Neural crest cell (in vitro differentiated cells): ENCODE measurements at places on chromosomes 16 and 17. TPM values are rescaled to one million over a fixed set of nuclear protein-coding genes. Genes with fewer than 3 reads are reported as not detected.

IRX3 gene
- 28.9 and 33.0 TPM in 2 replicates for total RNA-seq

DNA sequence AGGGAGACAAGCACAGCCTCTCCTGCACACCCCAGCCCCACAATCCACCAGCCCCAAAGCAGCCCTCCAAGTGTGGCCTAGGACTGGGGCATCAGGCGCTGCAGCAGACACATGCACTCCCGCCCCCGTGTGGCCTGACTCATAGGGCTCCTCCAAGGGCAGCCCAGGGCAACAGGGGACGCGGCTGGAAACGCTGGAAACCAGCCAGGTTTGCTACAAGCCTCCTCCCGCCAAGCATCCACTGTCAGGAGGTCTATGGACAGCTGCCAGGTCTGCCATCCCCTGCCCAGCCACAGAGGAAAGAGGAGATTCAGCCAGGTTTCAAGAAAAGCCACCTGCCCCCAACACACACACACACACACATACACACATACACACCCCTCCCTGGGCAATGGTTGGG lies 25.8 kb downstream of the SRCIN1 start:
- DNase-seq: no peak

DNA sequence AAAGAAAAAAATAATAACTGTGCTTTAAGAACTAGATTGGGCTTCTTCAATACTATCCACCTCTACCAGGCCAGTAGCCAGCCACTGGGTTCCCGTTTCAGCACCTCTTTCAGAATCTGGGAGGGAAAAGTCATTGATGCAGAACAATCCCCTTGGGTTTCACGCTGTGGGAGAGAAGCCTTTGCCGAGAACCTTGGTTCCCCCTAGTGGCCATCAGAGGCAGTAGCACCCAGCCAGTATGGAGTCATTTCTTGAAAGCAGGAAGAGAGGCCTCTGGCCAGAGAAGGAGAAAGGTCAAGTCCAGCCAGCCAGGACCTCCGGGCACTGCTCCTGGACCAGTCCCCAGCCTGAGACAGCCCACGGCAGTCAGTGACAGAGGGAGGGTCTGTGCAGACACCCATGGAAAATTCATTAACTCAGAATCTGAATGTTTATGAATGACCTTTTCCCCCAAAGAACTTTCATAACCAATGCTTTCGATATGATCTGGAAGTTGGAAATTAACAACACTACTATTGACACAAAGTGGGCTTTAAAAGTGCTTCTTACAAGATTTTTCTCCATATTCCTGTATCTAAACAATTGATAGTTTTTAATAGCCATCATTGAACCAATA lies 51.2 kb upstream of the CDH5 start:
- peak; percentile 73 for DNase-seq

DNA sequence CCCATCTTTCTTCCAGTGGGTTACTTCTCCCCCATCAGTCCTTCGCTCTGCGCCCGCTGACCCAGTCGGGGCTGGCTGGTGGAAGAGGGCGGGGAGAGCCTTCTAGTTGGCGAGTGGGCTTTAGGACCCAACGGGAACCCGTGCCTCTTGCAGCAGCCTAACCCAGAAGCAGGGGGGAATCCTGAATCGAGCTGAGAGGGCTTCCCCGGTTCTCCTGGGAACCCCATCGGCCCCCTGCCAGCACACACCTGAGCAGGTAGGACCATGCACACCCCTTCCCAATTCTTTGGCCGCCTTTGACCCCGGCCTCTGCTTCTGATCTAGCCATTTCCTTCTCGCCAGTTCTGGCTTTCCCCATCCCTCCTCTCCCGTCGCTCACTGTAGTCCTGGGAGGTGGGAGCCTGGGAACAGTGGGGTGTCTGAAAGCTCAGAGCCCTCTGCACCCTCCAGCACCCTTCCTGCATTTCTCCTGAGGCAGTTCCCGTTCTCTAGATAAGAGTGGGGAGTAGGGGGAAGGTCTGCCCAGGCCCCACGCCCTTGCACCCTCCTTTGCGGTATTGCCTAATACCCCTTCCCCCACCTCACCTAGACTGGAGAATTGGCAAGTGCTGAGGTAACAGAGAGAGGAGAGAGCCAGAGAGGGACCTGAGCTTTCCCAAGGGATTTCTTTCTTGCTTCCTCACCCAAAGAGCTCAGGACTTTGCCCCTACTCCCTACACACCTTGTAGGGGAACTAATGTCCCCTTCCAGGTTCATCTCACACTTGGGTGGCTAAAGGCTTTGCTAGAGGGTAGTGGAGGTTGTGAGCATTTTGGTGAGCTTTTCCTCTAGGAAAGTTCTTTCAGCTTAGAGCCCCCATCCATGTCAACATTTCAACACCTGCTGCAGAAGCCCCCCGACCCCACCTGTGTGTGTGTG lies at the start of gene RARA:
Gene RARA (plus strand): TSS at position 150 of the 918 bp plus-strand sequence. CDS start 22,039 bp downstream, outside the sequence.
- DNase-seq: peak; percentile 50

GRCh38 chr17:48023400-48024148 lies 14.0 kb downstream of the COPZ2 start:
- peak; percentile 79 for DNase-seq

GRCh38 chr16:558298-559020 lies 1.7 kb upstream of the PRR35 start:
- no peak for DNase-seq
